Tongue (tissue), 3 donors: ENCODE measurements at places on chromosomes 2 and 18.
A peak's percentile ranks its signal among the peaks of the same experiment; 100 is the strongest.

DNA sequence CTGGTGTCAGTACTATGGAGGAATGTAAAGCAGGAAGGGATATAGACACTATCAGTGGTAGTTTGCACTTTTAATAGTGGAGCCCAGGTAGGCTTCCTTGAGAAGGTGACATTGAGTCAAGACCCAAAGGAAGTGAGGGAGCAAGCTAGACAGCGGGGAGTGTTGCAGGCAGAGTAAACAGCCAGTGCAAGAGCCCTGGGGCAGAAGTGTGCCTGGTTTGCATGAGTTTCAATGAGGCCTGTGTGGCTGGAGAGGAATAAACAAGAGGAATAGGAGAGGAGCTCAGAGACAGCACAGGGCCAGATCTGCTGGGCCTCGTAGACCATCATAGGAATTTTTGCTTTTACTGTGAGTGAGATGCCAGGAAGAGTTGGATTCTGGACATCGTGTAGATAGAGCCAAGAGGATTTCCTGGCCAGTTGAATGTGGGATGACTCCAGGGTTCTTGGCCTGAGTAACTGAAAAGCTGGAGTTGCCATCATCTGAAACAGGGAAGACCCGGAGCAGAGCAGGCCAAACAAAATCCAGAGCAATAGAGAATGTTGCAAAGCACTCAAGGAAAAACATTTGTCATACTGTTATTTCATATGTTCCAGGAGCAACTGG is 102.5 kb downstream of the SP3 start:
- DNase-seq: peak; percentile 48

DNA sequence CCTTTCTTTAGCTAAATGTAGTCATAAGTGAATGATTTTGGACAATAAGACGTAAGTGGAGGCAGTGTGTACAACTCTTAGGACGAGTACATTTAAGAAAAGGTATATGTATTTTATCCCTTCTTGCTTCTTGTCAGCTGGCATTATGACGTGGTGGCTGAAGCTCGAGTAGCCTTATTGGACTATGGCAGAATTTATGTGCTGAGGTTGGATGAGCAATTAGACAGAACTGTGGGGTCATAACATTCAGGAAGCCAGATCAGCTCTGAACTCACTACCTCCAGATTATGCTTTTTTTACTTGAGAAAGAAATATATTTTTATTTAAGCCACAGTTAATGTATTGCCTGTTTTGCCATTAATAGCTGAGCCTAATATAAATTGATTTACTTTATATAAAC is 661.5 kb downstream of the ERBB4 start:
- DNase-seq: no peak

GRCh38 chr18:35711227-35711626 is 129.7 kb downstream of the GALNT1 start:
- DNase-seq: no peak

DNA sequence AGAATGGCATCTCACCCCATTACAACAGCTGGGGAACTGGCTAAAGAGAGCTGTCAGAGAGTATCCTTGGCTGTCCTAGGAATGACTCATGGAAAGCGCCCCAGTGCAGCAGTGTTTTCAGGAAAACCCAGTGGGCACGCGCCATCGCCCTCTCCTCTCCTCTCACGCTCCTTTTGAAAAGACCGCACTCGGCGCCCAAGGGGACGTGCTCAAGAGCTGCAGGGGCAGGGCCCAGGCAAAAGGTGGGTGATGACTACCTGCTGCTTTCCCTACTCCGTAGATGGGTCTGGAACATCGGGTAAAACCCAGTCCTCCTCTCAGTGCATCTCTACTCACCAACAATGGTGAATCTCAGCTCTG is 68.1 kb downstream of the EMILIN2 start:
- peak; percentile 70 for DNase-seq

- DNase-seq: no peak
Observed at GRCh38 chr2:172639823-172640222, 83.9 kb downstream of the PDK1 start.

DNA sequence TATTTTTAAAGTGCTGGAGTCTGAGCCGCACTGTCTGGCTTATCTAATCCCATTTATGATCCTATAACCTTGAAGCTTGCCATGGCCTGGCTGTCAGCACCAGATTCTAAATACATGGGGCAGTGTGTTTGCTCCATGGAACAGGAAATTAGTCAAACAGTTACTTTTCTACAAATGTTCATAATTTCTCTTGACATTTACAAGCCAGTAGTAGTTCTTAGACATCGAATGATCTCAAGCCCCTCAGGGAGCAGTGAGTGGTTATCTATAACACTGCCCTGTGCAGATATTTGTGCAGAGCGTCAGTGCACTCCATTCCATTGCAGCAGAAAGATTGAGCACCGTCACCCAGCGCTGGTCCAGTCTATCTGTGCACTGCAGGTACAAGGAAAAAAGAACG is 205.2 kb downstream of the AGPS start:
- no peak for DNase-seq

GRCh38 chr2:108193251-108193650 is 46.5 kb upstream of the SULT1C3 start:
- DNase-seq: no peak

GRCh38 chr2:175404839-175405238 is 223.3 kb upstream of the ATP5MC3 start:
- no peak for DNase-seq

- DNase-seq: no peak
Observed at GRCh38 chr2:70240599-70240998, 7.8 kb downstream of the TIA1 start.

GRCh38 chr2:61233581-61233980 is 71.6 kb downstream of the C2orf74 start:
- no peak for DNase-seq

GRCh38 chr18:22739789-22740188 is 193.3 kb upstream of the RBBP8 start:
- no peak for DNase-seq
